ENCODE measurements at places on chromosomes 13 and 19.

- no peak for DNase-seq
These were observed 1499.7 kb upstream of the SLC10A2 start for GRCh38 chr13:104565888-104566287.

GRCh38 chr13:99996381-99996973, 14.9 kb downstream of the ZIC2 start:
- no peak for DNase-seq

DNA sequence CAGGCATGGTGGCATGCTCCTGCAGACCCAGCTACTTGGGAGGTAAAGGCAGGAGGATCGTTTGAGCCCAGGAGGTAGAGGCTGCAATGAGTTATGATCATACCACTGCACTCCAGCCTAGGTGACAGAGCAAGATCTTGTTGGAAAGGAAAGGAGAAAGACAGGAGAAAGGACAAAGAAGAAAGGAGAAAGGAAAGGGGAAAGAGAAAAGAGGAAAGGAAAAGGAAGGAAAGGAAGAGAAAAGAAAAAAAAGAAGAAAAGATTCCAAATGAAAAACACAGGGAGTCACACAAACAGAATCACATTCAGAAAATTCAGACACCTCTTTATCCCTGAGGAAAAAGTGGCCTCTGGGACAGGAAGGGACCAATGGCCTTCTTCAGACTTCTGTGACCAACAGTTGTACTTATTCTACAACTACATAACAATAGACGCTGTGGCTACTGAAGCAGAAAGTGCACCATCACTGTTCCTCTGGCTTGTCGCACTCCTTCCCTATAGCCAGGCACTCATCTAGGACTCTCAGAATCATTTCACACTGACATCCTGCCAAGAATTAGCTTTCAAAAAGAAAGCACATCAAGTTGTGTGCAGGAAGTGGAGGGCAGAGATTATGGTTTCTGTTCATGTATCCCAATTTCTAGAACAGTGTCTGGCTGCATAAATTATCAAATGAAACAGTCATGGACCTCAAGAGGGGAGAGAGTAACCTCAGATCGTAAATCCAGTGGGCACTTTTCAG, 5.9 kb downstream of the MTMR6 start:
- DNase-seq = no peak

- DNase-seq = no peak
These were observed 825.8 kb downstream of the GPC5 start for GRCh38 chr13:92224052-92224821.

DNA sequence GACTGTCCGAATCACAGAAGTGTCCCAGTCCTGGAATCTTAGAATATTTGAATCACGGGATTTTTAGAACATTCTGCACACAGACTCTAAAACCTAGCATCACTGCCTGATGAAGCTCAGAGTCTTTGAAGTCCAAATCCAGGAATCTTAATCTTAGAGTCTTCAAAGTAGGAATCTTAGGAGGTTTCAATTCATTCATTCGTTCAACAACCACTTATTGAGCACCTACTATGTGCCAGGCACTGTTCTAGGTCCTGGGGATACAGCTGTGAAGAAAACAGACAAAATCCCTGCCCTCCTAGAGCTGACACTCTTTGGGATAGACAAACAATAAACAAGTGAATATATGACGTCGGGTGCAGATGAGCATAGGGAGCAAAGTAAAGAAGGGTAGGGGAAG, 1.7 kb downstream of the RTN2 start:
- DNase-seq = no peak

GRCh38 chr13:51262501-51263211, 40.5 kb downstream of the FAM124A start:
- DNase-seq = no peak

DNA sequence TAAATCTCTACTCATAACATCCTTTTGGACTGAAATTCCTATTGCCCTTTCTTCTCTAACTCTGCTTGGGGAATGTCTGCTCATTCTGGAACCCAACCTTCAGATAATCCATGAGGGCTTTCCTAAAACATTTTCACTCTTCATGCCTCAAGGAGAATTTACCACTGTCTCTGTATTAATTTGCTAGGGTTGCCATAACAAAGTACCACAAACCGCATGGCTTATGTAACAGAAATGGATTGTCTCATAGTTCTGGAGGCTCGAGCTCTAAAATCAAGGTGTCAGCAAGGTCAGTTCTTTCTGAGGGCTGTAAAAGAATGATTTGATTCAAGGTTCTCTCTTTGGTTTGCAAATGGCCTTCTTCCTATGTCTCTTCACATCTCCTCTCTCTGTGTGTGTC, 209.7 kb downstream of the LACC1 start:
- DNase-seq = no peak

DNA sequence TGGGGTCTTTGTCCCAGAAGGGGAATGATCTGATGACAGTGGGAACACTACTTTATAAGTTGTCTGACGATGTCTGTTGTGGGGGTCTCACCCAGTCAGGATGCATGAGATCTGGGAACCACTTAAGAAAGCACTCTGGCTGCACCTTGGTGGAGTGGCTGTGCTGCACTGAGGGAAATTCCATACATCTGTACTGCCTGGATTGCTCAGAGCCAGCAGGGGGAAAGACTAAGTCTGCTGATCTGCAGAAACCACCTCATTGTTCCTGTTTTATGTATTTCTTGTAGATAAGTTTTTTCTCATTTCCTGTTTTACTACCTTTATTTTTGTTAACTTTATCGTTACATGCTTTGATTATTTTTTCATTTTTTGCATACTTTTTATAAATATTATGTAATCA, 27.3 kb downstream of the ZNF430 start:
- no peak for DNase-seq

GRCh38 chr13:52187029-52187423, 27.6 kb upstream of the NEK3 start:
- no peak for DNase-seq

DNA sequence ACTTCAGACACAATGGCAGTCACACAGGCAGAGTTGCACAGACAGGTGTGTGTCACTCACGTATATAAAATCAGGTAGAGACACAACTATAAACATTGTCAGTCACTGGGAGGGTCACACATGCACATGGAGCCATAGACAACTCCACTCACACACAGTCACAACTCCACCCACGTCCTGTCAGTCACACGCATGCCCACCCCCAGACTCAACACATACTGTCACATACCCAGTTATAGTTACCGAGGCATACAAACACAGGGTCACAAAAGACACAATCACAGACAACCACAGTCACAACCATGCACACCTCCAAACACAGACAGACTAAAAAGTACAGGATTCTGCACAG, 1.5 kb downstream of the NUMBL start:
- no peak for DNase-seq

DNA sequence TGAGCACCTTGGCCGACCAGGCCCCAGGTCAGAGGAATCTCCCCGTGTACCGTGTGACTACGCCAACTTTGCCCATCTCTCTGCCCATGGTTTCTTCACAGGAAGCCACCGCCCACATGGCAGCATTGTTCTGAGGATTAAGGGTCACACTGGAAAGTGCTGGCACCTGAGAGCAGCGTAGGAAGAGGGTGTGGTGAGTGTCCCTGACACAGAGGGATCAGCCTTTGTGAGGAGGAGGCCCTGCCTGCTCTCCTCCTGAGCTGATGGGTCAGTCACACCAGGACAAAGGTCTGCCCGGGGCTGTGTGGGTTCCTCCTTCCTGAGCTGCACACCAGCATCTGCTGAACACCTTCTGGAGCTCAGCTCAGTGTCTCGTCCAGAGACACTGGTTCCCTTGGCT, 32.2 kb upstream of the SLC15A1 start:
- no peak for DNase-seq

DNA sequence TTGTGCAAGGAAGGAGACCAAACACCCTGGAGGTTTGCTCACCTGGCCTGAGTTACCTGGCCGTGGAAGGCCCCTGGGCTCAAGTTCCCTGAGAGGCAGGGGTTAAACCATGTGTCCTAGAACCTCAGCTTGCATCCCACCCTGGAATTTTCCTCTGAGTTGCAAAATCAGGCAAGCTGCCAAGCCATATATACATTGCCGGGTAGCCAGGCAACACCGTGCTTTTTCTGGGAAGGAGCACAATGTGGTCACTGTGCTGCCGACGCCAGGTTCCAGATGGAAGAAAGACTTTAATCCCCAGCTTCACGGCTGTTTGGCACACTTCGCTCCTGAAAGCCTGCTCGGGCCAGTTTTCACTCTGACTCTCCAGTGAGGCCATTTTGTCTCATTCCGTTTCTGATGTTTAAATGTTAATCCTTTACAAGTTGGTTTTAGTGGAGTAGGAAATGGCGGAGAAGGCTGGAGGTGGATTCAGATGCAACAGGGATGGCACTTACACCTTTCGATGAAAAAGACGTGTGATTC, 60.1 kb upstream of the PEG3 start:
- no peak for DNase-seq

DNA sequence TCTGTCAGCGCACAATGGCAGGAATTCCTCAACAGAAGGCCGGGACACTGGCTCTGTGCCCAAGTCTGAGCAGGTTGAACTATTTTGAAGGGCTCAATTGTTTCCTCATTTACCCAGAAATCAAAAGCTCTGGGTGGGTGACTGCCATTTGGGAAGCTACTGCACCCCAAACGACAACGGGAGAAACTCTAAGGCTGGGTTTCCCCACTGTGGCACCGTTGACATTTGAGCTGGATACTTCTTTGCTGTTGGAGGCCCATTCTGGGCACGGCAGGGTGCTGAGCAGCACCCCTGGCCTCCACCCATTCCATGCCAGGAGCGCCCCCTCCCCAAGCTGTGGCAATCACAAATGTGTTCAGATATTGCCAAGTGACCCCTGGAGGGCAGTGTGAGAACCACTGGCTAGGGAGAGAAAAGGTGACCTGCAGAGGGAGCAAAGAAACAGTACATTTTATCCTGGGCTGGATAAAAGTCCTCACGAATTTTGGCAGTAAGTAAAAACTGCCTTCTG, 62.5 kb downstream of the RFX2 start:
- no peak for DNase-seq

Measured in T-helper 1 cell (primary cell).